ENCODE measurements at places on chromosomes 16 and 17.

DNA sequence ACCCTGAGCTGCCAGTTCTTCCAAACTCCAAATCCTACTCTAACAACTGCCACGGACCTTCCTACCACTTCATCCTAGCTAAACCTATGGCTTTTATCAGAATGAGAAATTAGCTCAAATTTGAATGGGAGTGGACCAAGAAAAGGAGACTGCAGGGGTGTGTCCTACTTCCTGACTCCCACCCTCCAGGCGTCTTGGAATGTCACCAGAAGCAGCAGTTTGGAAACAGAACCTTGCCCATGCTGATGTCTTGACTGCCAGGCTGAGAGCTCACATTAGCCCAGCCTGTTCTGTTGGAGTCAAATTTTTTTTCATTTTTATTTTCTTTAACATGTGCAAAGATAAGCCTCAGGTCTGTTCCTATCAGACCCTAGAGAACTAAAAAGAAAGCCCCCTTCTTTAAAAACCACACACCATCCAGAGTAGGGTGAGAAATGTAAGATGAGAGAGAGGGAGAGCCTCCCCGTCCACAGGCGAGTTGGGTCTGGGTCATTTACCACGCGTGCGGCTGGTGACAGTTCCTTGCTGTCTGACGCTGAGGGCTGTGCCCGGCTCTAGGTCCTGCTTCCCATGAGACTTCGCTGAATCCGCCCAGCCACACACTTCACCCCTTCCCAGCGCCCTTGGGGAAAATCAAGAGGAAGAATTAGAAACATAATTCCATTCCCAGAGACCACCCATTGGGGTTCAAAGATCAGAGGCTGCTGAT is 54.3 kb downstream of the WNT3 start:
- no peak for DNase-seq

GRCh38 chr17:73043686-73044581 is 48.6 kb downstream of the SLC39A11 start:
- DNase-seq, result no peak

DNA sequence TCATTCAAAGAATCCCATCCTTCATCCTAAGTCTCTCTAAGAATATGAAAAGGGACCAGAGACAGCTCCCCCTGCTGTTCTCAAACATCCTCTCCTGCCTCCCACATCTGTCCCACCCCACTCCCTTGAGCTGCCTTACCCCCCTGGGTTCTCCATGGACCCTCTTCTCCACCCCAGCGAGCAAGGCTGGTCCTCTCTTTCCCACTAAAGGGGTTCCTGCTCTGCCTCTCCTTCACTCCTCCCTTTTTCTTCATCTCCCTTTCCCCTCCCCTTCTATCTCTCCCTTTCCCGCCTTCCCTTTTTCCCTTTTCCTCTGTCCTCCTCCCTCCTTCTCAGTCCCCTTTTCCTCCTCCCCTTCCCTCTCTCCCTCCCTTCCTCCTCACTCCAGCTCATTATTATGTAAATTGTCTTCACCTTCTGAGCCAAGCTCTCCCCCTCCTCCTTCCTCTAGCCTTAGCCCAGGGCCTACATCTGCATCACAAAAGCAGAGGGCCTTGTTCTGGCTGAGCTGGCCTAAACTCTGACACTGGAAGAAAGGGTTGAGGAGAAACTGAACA is 90.0 kb downstream of the GNAO1 start:
- no peak for DNase-seq

- no peak for DNase-seq
These were observed 442.2 kb downstream of the MAF start for GRCh38 chr16:79158337-79158736.

GRCh38 chr16:50351116-50351515 is 17.7 kb downstream of the BRD7 start:
- DNase-seq, result no peak
